ENCODE measurements at places on chromosomes 3 and 15. TPM values are rescaled to one million over a fixed set of nuclear protein-coding genes. Genes with fewer than 3 reads are reported as not detected.

Gene ACTR8
- total RNA-seq = 11.1 TPM

DNA sequence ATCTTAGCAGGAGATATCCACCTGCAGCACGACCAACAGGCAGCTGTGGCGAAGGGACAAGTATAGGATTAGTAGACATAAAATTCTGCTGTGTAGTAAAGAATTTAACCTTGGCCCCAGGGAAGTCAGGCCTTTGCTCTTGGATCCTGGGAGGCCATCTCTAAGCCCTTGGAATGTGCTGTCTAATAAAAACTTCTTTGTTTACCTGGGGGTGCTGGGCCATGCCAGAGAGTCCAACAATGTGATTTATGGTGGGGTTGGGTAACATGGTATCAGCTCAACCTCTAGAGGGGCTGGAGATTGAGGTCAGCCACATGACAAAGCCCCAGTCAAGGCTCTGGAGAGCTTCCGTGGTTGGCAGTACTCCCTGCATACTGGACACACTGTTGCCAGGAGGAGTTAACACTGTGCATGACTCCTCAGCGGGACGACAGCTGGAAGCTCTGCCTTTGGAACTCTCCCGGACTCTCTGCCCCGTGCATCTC lies 52.4 kb downstream of the HEG1 start:
- DNase-seq = peak; percentile 80

DNA sequence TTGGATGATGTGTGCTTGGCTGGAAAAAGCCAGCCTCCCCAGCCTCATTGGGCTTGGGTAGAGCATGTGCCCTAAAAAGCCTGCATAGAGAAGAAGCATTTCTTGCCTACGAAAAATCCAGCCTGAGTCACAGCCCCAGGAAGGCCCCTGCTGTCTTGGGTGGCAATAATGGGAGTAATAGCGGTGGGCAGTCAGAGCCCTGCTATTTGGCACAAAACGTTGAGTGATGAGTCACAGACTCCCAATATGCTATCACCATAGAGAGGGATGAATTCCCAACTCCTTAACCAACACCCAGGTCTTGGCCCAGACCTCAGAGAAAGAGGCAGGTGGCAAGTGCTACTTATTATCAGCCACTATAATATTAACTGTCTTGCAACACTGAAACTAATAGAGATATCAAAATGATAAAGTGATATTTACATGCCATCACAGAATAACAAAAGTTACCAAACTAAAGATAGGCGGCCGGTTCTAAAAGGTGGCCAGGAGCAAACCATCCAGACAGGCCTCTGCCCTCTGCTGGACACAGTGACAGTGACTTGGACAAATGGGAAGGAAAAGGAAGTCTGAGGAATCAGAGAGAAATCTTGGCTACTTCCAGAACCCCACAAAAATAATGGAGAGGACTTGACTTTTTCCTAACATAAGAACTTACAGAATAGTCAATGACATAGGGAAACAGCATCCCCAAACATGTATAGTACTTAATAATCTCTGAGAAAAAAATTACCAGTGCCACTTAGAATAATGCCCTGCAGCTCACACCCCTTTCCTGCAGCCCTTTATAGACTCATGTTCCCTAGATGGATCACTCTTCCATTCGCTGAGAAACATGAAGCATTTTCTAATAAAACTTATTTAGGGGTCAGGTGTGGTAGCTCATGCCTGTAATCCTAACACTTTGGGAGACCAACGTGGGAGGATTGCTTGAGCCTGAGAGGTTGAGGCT lies 51.9 kb upstream of the MUC13 start:
- peak; percentile 35 for DNase-seq

DNA sequence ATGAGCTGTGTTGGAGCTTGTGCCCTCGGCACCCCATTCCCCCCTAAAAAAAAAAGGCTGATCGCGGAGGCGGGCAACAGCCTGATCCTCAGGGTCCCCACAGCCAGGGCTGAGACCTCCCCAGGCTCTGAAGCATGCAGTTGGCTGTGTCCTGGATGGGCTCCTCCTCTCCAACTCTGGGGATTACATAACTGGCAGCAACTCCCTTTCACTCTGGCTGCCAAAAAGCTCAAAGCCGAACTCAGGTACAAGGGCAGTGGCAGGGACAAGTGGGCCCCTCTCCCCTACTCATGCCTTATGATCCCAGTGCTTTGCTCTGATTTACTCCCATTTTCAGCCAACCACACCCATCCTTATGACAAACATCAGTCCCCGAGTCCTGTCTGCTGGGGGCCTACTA lies 18.3 kb downstream of the TPRA1 start:
- DNase-seq = no peak

Gene MYL3
- total RNA-seq = 2.9 TPM

DNA sequence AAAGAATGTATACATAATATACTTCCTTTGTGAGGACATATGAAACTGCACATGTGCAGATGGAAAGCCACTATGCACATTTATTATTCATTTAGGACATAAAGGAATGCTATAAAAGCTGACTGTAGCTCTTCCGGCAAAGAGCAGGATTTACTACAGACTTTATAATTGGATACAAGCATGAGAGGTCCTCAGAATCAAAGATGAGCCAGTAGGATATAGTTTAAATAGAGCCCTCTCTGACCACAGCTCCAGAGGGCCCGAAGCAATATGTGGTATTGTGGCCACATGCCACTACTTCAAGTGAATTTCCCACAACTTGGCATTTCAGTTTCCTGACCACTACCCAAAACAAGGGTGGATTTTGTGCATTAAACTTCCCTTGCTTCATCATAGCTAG lies 140.9 kb downstream of the ATP8B4 start:
- DNase-seq = peak; percentile 84

Gene GOLGA6A
- total RNA-seq = 2.6 TPM

Gene COL8A1
- 364 TPM for total RNA-seq

DNA sequence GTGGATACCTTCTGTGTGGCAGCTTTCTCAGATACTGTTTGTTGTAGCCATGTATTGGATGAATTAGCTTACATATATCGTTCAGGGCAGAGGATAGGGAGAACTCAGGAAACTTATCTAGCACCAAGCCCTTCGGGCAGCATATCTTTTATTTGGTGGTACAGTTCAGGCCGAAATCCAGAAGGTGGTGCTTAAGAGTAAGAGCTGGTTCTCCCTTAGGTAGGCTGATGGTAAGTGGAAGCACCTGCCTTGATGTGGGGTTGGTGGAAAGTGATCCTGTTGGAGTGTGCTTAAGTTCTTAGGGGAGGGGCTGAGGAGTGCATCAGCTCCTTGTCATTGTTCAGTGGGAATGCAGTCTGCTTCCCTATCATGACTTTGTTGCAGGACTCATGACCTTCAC lies 187.5 kb downstream of the DOCK3 start:
- DNase-seq = no peak

DNA sequence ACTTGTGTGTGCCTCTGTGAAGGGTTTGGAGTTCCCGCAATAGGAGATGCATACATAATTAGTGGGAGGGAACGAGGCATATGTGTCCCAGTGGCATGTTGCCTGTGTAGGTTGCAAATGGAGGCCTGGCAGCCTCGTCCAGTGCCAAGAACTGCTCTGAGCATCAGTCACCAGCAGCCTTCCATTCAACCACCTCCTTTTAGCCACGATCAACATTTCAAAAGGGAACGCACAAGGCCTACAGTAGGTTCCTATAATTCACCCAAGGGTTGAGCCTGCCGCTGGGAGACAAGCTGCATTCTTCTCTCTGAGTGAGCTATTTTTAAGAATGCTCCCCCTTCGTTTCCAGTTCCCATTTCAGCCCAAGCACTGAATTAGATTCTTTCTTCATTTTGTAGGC lies 78.8 kb upstream of the CTNNB1 start:
- DNase-seq = peak; percentile 46

- no peak for DNase-seq
Observed at GRCh38 chr15:34984889-34985630, 3.0 kb downstream of the ZNF770 start.

DNA sequence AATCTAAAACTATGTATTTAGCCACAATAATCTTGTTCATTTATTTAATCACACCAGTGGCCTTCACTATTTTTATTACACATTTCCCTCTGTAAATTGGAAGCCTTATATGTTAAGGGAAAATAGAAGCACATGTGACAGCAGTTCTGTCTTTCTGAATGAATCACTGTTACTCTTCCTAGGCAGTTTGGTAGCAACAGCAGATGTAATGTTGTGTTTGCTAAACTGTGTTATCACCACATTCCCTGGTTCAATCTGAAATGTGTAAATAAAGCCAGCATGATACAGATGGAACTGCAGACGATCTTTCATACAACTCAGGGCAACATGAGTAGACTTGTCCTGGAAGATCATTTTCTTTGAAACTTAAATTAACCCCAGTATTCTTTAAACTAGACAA lies 220.1 kb downstream of the MCTP2 start:
- DNase-seq = peak; percentile 20

Gene RPL15
- 3,420 TPM for total RNA-seq

- DNase-seq = no peak
Observed at GRCh38 chr3:181805703-181806102, 94.0 kb downstream of the SOX2 start.

Gene TMCO5A
- 5.3 TPM for total RNA-seq

DNA sequence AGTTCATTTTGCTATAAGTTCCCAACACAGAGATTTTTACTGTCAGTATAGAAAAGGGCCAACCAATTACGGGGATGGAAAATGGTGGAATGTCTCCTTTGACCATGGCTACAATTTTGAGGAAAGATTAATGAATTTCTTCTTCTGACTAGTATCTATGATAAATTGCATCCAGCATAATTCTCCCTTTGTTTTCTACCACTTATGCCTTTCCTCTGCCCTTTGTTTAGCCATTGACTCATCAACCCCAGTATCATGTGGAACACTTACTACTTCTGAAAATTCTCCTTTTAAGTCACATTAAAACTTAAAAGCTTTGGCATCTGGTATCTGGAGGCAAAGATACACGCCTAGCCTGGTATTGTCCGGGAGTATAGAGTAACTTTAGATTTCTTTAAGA lies 92.9 kb upstream of the CADPS start:
- no peak for DNase-seq

Gene HIGD2B
- not detected for total RNA-seq

GRCh38 chr15:97425596-97425995 lies 534.9 kb upstream of the ARRDC4 start:
- no peak for DNase-seq

DNA sequence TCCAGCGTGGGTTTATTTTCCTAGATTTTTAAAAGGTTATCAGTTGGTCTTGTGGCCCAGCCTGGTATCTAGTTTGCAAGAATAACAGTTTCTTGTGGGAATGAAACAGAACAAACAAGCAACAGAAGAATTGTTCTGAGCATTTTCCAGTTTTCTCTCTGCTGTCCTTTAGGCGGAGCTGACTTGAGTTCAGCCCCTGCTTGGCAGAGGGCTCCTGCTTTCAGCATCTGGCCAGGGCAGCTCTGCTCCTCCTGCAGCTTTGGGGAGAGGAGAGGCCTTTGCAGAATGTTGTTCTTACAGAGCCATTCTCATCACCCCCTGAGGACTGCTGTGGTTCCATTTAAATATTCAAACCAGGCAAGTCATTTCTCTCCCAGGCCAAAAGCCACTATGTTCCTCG lies 117.7 kb downstream of the ALDH1A2 start:
- DNase-seq = peak; percentile 52

- no peak for DNase-seq
Observed at GRCh38 chr3:39267631-39268548, 11.9 kb downstream of the CX3CR1 start.

Gene EPHA3
- total RNA-seq = 5.5 TPM

DNA sequence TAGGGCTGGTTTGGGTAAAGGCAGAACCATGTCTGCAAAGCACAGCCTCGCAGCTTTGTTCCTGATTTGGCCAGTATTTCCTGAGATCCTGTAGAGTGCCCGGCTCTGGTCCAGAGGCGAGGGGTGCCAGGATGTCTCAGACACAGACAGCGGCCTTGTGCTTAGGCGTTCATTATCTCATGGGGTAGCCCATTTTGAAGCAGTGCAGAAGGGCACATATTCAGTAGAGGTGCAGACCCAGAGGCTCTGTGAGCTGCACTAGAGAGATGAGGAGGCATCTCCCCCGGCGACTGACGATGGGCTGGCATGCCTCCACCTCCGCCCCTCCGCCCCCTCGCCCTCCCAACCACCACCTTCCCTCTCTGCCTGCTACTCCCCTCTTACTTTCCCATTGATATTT lies 170.3 kb downstream of the CHDH start:
- no peak for DNase-seq

DNA sequence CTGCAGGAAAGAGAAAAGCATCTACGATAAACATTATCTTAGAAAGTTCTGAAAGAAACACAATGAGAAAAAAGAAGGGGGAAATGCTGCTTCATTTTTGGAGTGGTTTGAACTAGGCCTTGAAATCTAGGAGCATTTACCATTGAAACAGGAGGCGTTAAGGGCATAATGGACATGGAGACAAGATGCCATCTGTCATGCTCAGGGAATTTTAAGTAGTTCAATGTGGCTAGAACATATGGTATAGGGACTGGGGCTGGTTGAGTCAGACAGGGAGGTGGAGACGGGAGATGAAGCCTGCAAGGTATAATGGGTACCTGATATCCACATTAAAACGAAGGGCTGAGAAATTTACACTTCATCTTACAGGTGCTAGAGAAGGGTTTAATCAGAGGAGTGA lies 10.4 kb upstream of the PLAAT1 start:
- DNase-seq = no peak

GRCh38 chr3:194598771-194599557 lies 34.3 kb downstream of the TMEM44 start:
- no peak for DNase-seq

DNA sequence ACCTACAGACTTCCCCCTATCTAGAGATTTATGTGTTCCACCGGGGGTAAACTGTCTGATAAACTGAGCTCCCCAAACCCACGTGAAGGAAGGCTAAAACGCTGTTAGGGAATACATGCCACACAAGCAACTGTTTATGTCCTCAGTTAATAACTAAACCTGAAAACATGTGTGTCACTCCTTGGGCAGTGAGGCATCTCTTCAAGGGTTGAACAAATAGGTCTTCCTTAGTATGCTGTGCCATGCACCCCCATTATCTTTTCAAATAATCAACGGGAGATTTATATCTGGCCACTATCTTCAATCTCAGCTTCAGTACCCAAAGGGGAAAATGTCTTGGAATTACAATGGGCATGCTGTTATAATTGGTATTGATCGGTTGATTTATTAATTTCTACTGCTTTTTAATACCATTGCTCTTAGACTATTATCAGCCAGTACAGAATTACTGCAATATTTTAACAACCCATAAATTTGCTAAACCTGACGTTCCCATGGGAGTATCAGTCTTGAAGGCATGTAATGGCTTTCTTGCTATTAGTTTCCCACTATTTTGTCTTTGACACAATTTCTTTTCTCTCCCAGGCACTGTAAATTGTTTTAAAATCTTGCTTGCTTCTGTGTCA lies 279.2 kb upstream of the P2RY1 start:
- DNase-seq = no peak

Gene TRH
- total RNA-seq = not detected

DNA sequence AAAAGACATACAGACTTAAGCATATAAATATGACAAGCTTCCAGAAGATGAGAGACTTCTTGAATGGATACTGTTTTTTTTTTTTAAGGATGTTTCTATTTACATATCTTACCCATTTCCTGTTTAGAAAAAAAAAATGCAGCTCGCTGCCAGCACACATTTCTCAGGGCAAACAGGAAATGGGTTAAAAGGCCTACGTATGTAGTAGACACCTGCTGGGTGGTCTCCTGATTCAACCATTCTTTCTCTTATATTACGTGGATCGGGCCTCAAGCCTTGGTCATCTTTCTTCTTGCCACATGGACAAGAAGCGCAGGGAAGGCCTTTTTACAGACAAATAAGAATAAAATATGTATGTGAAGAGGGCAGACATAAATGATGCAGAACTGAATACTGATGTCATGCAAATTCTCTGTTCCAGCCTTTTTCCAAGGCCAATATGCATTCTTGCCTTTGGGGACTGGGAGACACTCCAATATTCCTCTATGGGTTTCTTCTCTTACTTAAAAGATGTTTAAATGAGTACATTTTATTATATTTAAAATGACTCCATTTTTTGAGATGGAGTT lies 35.0 kb upstream of the TJP1 start:
- DNase-seq = no peak

Measured in umbilical cord (tissue), 2 donors.